ENCODE measurements at places on chromosomes 2 and 18.

GRCh38 chr18:3422905-3423304 is 27.1 kb upstream of the TGIF1 start:
- no peak overlapping the region for H3K4me3 ChIP-seq
- no peaks in the 10 kb centered on the region for H3K4me1 ChIP-seq
- no peaks in the 10 kb centered on the region for H3K27me3 ChIP-seq
- H3K36me3 ChIP-seq: no peaks in the 10 kb centered on the region
- DNase-seq: no peak

GRCh38 chr2:64003239-64003638 is 16.0 kb downstream of the VPS54 start:
- no peaks in the 10 kb centered on the region for H3K27me3 ChIP-seq
- peaks cover 6% of the 10 kb centered on the region for H3K36me3 ChIP-seq
- H3K4me3 ChIP-seq: no peak overlapping the region
- DNase-seq: no peak
- H3K4me1 ChIP-seq: no peaks in the 10 kb centered on the region

DNA sequence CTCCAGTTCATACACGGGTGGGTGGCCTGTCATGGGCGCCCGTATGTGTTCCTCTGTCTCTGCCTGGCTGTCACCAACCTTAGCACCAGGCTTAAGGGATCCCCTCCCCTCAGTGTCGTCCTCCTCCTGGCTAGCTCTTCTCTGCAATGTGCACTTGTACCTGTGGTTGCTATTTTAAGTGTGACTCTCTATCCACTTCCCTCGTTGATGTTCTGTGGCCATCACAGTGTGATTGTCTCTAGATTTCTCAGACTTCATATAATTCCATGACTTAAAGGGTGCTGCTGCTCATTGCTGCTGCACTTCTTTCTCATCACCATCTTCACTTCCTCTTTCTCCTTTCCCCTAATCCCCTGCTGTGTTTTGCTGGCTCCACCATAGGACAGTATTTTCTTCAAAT is 143.4 kb downstream of the EML6 start:
- DNase-seq: no peak
- no peak overlapping the region for H3K27ac ChIP-seq
- H3K27me3 ChIP-seq: no peaks in the 10 kb centered on the region
- H3K4me3 ChIP-seq: no peak overlapping the region

DNA sequence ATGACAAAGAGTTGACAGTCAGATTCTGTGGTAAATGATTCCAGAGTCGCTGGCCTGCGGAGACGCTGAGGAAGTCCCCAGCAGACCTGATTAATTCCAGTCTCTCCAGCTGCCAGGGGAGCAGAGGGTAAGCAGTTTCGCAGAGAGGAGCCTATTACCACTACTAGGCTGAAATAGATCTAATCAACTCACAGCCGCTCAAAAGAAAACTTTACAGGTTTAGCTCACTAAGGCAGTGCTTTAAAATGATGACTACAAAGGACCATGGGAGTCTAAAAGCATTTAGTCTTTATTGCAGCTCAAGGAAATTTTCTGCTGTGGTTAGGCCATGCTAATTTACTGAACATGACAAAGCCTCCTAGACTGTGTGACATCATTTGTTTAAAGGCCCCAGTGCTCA is 445.6 kb upstream of the POU3F3 start:
- H3K36me3 ChIP-seq: no peaks in the 10 kb centered on the region
- H3K4me3 ChIP-seq: no peak overlapping the region
- no peaks in the 10 kb centered on the region for H3K27me3 ChIP-seq
- H3K27ac ChIP-seq: no peak overlapping the region

- H3K4me1 ChIP-seq: peaks cover 12% of the 10 kb centered on the region
- no peak for DNase-seq
- peak overlapping the region; percentile 94 for H3K4me3 ChIP-seq
- H3K36me3 ChIP-seq: no peaks in the 10 kb centered on the region
- peak overlapping the region; percentile 85 for H3K27ac ChIP-seq
- H3K27me3 ChIP-seq: no peaks in the 10 kb centered on the region
Observed at GRCh38 chr2:197435598-197436420, 981 bp upstream of the SF3B1 start.

GRCh38 chr2:232984451-232985207 is 28.4 kb downstream of the NGEF start:
- no peak for DNase-seq
- H3K27me3 ChIP-seq: no peaks in the 10 kb centered on the region
- no peak overlapping the region for H3K27ac ChIP-seq
- H3K4me1 ChIP-seq: peaks cover 22% of the 10 kb centered on the region
- H3K4me3 ChIP-seq: no peak overlapping the region

DNA sequence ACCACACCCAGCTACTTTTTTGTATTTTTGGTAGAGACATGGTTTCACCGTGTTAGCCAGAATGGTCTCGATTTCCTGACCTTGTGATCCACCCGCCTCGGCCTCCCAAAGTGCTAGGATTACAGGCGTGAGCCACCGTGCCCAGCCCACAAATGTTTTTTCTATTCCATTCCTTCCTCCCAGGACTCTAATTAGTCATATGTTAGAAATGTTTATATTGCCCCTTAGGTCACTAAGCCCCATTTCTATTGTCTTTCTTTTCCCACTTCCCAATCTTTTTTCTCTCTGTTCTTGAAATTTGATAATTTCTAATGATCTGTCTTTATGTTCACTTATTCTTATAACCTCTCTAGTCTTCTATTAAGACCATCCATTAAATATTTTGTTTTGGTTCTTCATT is 31.3 kb upstream of the CDCA7 start:
- no peaks in the 10 kb centered on the region for H3K4me1 ChIP-seq
- H3K27ac ChIP-seq: no peak overlapping the region
- no peaks in the 10 kb centered on the region for H3K36me3 ChIP-seq
- no peak for DNase-seq

- no peaks in the 10 kb centered on the region for H3K36me3 ChIP-seq
- DNase-seq: no peak
- no peaks in the 10 kb centered on the region for H3K27me3 ChIP-seq
- no peaks in the 10 kb centered on the region for H3K4me1 ChIP-seq
Observed at GRCh38 chr2:193350509-193350908, 1155.8 kb upstream of the TMEFF2 start.

DNA sequence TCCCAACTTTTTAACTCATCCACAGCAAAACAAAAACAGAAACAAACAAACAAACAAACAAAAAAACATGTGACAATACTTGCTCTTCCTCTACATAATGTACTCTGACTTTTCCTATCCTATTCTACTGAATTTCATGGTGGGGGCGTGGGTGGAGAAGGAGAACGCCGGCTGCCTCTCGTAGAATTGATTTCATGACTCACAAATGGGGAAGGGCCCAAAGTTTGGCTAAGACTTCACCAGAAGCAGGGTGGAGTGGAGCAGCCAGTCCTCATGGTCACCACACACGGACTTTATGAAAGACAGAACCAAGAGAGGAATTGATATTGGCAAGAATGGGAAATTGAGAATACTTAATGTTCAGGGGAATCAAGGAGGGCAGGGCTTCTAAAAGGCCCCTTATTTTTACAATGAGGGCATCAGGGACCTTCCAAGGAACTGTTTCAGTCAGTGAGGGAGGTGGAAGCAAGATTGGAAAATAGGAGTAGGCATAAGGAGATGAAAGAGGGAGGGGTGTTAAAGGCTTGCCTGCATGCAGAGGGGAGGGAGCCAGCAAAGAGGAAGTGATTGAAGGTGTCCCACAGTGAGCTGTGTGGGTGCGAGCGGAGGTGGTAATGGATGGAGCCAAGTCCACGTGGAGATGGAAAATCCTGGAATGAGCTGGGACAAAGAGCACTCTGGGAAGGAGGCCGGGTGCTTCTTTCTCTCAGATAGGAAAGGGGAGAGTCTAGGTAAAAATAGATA is 27.9 kb downstream of the MARCHF4 start:
- no peak overlapping the region for H3K27ac ChIP-seq
- no peaks in the 10 kb centered on the region for H3K36me3 ChIP-seq
- H3K4me3 ChIP-seq: no peak overlapping the region

- no peak for DNase-seq
- no peaks in the 10 kb centered on the region for H3K36me3 ChIP-seq
- no peak overlapping the region for H3K4me3 ChIP-seq
- no peak overlapping the region for H3K27ac ChIP-seq
- peaks cover 10% of the 10 kb centered on the region for H3K27me3 ChIP-seq
Observed at GRCh38 chr2:197358931-197359330, 48.4 kb upstream of the ANKRD44 start.

DNA sequence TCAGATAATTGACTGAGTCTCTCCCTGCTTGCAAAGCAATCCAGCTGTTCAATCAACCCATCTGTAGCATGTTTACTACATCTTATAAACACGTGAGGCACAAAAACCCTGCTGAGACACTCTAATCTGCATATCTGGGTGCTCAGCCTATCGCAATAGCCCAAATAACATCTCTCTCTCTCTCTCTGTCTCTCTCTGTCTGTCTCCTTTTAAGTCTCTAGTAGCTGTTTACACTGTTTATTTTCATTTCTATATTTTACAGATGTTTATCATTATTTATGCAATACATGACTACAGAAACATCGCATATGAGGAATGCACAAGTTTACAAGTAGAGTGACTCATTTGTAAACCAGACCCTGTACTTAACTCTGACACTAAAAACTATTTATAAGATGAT is 422.1 kb upstream of the DSEL start:
- no peaks in the 10 kb centered on the region for H3K36me3 ChIP-seq
- no peaks in the 10 kb centered on the region for H3K4me1 ChIP-seq
- H3K4me3 ChIP-seq: no peak overlapping the region
- H3K27ac ChIP-seq: no peak overlapping the region
- DNase-seq: peak; percentile 82

DNA sequence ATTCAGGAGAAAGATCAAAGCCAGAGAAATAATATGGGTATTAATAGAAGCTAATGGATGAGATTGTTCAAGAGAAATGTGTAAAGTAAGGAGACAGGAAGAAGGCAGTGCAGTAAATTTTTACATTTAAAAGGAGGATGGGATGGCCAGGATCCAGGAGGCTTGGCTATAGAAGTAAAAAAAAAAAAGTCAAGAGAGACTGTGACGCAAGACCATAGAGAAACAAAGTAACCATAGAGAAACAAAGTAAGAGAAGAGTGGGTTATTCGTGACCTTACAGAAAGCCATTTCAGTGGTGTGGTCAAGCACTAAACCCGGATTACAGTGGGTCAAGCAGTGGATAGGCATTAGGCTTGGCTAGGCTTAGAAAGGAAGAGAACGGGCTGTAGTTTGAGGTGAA is 10.5 kb upstream of the FAM171B start:
- H3K4me1 ChIP-seq: no peaks in the 10 kb centered on the region
- H3K36me3 ChIP-seq: peaks cover 17% of the 10 kb centered on the region
- no peaks in the 10 kb centered on the region for H3K27me3 ChIP-seq

- no peak overlapping the region for H3K27ac ChIP-seq
- H3K27me3 ChIP-seq: no peaks in the 10 kb centered on the region
- H3K36me3 ChIP-seq: no peaks in the 10 kb centered on the region
Observed at GRCh38 chr2:198417836-198418235, 613.4 kb downstream of the PLCL1 start.

- H3K27ac ChIP-seq: no peak overlapping the region
- no peaks in the 10 kb centered on the region for H3K36me3 ChIP-seq
- DNase-seq: no peak
- H3K27me3 ChIP-seq: no peaks in the 10 kb centered on the region
Observed at GRCh38 chr2:235677937-235678336, 184.1 kb downstream of the AGAP1 start.

All from mesenchymal stem cell (in vitro differentiated cells and primary cell).